ENCODE measurements at places on chromosomes 6 and 20.

DNA sequence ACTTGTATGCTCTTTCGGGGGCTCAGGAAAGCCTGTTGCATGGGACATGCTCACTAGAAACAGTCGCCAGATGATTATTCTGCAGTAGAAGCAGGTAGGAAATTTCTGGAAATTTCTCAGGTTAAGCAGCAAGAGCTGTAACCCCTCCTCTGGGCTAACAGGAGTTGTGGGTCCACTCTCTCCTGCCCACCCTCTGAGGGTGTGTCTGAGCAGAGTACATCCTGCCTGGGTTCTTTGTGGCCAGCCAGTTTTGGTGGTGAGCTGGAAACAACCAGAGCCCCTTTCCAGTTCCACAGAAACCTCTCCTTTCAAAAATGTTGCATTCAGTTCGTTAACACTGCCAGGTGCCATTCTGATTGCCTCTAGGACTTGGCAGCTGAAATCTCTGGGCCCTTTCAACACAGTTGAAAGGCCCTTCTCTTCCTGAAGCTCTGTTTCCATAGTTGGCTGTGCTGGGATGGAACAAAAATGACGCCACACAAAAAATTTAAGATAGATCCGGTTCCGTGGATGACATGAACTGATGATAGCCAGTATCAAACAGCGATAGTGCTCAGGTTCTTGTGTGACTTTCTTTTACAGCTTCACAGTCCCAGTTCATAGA lies 38.5 kb downstream of the PLCG1 start:
- no peak for DNase-seq

DNA sequence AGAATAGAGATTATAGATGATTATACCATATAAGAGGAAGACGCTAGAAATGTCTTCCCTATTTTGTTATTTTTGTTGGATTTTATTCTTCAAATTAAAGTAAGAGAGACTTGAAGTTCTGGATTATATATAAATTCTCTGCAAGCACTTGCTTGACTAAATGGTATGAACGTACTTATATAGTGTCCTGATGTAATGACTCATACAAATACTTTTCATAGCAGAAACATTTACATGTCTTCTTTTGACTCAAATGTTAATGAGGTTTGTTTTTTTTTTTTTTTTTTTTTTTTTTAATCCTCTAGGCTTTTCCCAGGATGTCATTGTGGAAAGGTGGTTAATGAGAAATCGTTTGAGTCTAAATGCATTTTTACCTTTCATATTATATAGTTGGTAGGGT lies 55.0 kb downstream of the PDE7B start:
- DNase-seq: no peak

DNA sequence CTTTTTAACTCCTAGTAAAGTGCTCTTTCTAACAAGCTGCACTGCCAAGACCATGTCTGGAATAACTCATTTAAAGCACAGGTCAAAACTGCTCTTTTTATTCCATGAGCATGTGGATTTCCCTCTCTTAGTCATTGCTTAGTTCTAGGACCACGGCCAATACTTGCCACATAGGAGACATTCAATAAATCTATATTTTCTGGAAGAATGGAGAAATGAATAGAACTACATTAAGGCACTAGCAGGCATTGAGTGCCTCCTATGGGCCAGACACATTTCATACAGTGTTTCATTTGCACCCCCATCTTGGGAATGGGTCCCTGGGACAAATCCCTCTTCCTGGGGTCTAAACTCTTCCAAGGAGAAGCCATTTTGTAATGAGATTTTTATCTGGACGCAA lies 552.8 kb upstream of the CITED2 start:
- DNase-seq: no peak

GRCh38 chr6:10434235-10434634 lies 19.4 kb upstream of the TFAP2A start:
- no peak for DNase-seq

DNA sequence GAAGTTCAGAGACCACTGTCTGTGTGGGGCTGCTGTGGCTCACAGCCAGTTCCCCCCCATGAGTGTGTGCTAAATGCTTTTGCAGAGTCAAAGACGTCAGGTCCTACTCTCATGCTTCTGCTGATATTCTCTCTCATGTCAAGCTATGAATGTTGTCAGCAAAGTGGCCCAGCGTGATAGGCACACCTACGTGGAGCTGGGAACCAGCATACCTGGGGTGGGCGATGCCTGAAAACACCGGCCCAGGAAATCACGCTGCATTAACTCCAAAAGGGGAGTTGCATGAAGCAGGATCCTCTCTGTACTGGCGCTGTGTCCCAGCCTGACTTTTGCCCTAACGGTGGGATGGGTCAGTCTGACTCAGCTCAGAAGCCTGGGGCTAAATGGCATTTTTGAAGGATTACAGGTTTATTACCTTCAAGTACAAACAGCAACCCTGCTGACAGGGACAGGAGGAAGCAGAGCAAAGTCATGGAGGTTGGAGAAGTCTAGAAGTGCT lies 9.0 kb upstream of the MRPS10 start:
- no peak for DNase-seq

- DNase-seq: no peak
Observed at GRCh38 chr6:44172731-44173500, 14.3 kb downstream of the CAPN11 start.

GRCh38 chr6:41699063-41699462 lies 36.3 kb downstream of the TFEB start:
- DNase-seq: no peak

GRCh38 chr20:54140067-54140466 lies 33.7 kb downstream of the CYP24A1 start:
- no peak for DNase-seq

- DNase-seq: no peak
Observed at GRCh38 chr6:7820288-7820835, 90.2 kb downstream of the TXNDC5 start.

DNA sequence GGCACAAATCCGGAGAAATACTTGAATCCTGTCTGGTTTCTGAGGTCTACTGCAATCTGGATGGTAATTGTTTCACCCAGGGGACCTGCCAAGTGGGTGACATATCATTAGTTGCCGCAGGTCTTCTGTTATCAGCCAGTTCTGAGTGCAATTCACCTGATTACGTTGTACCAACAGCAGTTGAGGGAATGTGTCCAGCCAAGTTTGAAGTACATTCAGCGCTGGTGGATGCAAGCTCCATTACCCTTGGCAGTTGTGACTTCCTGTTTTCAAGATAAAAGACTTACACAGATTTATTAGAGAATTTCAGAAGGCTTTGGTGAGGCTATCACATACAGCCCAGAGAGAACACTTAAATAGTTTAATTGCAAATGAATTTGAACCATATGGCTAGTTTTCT lies 42.8 kb downstream of the FNDC1 start:
- no peak for DNase-seq

- no peak for DNase-seq
Observed at GRCh38 chr20:22801528-22801927, 217.2 kb upstream of the FOXA2 start.

DNA sequence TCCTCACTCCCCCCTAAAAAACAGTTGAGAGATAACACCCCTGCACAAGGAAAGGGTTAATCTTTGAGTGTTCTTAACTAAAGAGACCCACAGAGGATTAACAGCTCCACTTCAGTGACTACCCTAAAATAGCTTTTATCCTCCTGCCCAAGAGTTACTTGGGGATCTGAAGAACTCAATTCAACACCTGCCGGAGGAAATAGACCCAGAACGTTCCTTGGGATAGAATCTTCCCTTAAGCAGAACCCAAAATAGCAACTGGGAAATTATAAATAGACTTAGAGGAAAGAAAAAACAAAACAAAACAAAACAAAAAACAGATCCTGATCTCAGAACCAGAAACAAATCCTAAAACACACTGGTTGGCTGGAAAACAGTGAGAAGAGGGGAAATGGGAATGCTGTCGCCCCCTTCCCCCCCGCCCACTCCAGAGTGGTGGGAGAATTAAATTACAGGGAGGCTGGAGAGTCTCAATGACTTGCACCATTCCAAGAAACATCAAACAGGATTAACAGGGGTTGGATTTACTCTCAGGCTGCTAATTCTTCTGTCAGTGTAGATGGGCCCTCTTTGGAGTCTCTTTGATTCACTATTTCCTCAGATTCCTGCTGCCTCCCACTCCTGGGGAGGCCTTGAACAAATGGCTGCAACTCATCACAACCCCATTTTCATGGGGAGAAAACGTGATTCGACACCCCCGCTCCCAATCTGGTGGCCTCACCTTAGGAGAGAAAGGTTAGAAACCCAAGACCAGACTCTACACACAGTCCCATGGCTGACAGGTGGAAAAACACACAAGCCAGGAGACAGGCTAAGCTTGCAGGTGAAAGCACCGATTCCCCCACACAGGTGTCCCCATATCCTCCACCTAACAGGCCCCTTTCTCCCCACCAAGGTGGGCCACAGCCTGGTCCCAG lies 1.4 kb downstream of the PLAGL2 start:
- DNase-seq: no peak

- no peak for DNase-seq
Observed at GRCh38 chr6:90765895-90766294, 179.0 kb upstream of the MAP3K7 start.

GRCh38 chr6:110472739-110473138 lies 3.7 kb downstream of the SLC22A16 start:
- DNase-seq: no peak

Measured in activated gamma-delta T cell (primary cell).